ENCODE measurements at places on chromosomes 7 and 10.

DNA sequence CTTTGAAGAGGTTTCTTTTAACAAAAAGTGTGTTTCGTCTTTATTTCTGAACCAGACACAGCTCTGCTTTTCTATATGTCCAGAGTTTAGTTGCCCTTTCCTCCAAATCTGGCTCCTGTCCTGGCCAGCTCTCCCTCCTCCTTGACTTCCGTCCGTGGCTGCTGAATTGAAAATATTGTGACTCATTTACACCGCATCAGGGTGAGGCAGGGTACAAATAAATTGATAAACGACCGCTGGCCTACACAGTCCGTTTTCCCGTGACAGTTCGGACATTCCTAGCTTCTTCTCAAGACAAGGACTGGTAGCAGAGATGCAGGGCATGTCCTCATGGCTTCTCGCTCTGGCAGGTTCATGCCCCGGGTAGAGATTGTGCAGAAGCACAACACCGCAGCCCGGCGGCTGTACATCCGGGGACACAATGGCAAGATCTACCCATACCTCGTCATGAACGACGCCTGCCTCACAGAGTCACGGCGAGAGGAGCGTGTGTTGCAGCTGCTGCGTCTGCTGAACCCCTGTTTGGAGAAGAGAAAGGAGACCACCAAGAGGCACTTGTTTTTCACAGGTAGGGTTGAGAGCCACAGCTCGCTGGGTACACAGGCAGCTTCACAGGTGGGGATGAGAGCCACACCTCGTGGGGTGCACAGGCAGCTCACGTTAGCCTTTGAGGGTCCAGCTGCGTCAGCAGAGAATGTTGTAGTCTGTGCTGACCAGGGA lies 126.6 kb downstream of the TRRAP start:
- no peak for DNase-seq

DNA sequence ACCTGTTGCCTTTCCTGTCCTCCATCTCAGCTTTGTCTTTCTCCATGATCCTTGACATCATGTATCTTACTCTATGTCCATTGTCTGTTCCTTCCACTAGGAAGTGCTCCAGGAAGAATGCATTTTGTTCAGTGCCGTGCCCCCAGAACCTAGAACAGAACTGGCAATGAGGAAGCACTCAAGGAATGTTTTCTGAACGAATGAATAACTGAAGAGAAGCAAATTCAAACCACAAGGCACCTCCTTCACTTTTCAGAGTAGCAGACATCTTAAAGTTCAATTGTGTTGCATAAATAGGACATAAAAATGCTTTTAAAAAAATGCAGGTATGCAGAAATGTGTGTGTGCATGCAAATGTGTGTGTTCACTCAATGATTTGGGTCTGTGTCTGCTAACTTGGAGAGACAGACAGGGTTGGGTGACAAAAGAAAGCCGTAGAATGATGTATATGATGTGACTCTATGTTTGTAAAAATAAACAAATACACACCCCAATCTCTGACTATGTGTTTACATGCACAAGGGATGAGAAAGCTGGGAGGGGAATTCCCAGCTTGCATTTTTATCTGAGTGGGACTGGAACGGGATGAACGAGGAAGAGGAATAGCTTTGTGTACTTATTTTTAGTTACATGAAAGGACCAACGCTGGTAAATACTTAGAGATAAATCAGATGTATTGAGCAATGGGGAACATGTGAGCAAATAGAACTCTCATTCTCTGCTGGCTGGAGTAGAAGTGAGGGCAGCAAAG lies 237.7 kb downstream of the FANK1 start:
- no peak for DNase-seq

DNA sequence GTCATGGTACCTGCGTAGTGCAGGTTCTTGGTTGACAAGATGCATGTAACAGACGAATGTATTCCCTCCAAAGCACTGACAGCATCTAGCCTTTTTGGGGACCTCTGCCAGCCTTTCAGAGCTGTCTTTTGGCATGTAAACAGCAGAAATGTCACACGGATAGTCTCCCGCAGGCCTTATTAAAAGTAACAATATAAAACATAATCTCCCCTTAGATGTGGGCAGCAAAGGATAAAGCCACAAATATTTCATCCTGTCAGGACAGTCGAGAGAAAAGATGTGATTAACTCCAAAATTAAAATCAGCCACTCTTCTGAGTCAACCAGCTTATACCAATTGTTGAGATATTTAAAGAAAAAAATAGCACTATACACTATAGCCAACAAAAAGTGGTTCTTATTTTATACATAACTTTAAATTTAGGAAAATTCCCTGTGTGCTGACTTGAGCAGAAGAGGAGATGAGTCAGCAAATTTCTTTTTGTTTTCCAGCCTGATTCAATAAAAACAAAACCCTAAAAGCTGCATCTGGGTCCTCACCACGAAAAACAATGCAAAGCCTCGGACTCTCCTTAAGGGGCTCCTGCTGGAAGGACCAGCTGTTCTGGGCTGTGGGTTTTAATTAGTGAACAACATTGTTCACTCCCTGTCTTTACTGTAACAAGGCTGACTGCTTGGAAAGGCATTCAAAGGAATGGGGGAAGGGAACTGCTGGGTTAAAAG lies 240.2 kb downstream of the ADAM12 start:
- DNase-seq: no peak

DNA sequence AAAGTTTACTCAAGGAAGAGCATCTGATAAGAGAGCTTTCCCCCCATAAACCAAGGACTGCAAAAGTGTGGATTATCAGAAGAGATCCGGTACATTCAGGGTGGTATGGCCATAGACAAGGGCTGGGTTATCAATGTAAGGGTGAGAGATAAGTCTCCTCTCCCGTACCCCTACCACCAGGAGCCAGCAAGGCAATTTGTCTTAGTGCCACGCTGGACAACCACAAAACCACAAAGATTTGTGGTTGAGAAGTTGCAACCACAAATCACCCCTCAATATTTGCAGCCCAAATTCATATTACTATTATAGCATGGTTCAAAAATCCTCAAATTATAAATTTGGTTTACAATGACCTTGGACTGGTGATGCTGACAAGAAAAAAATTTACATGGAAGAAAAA lies 2.3 kb upstream of the ZSCAN25 start:
- no peak for DNase-seq

- DNase-seq: no peak
These were observed 11.5 kb downstream of the TPK1 start for GRCh38 chr7:144824360-144824759.

DNA sequence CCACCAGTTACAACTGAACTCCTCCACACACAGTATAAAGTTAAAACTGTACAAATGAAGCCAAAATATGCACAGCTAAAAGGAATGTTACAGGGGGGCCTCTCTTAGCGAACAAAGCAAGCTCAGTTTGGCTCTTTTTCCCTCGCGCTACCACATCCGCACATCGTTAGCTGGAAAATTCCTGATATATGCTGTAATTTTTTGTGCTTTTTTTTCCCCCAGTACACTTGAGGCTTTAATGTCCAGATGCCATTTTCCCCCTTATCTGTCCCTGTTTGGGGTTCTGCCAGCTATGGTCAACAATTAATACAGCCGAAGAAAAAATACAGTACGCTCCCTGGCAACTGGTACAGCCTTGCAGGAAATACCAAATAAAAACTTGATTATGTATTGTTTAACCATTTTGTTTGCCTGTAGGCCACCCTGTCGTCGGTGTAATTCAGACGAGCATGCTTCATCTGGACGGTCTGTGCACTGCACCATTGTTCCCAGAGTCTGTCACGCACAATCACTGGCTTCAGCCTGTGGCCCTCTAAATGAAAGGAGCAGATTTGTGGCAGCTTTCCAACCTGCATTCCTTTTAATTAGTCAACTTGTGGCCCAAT lies 108.1 kb upstream of the FAM133B start:
- DNase-seq: no peak

DNA sequence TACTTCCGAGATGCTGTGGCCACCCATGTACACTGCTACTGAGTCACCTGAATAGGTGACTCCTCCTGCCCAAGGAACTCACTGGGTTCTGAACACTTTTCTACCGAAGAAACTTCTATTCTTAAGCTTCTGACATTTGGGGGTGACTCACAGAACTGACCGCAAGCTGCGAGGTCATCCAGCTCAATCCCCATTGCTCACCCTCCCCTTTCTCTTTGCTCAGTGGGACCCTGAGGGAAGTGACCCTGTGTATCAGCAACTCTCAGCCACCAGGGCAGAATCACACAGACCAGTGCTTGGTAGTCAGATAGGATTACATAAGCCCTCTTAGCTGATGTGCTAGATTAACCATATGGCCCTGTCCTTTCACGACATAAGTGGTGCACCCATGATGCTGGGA lies 46.3 kb downstream of the INSYN2A start:
- DNase-seq: no peak

GRCh38 chr7:157429680-157430224 lies 92.9 kb downstream of the DNAJB6 start:
- no peak for DNase-seq

- DNase-seq: no peak
These were observed 231.7 kb downstream of the HDAC9 start for GRCh38 chr7:18727115-18727870.
